ENCODE measurements at places on chromosomes 7 and 10.

DNA sequence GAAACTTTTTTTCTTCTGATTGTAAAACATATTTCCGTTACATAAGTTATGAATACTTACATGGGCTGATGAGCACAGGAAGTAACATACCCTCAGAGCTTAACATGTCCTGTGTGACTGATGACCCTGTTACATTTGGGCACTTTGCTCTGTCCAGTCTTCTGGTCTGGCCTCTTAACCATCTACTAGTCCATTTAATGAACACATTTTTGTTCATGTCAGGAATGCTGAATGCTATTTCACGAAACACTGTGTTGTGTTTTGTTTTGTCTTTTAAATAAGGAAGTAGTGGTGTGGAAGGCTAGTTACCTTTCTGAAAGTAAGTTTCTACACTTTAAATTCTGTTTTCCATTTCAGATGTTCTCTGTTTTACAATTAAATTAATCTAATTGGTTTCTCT, 77.7 kb downstream of the RBM33 start:
- no peak for DNase-seq

GRCh38 chr7:6284461-6285360, 12.3 kb upstream of the CYTH3 start:
- no peak for DNase-seq

- DNase-seq: no peak
Observed at GRCh38 chr10:132266594-132267161, 41.1 kb downstream of the STK32C start.

DNA sequence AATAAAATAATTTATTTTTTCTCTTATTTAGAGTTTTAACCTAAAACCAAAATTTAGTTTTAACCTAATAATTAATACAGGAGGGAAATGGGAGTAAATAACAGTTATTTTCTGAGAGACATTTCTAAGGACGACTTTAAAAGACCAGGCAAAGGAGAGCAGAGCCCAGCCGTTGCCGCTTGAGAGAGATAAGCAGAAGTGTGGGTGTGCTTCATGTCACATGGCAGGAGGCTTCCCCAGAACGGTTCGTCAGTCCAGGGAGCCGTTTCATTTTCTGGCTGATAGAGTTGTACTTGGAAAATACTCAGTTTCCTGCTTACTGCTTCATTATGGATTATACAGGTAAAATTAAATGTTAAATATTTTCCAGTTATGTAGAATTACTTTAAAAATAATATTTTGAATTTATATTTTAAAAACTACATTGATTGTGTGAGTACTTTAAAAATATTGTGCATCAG, 61.4 kb downstream of the ST7 start:
- no peak for DNase-seq

GRCh38 chr10:83190614-83191013, 948.7 kb upstream of the GHITM start:
- no peak for DNase-seq

DNA sequence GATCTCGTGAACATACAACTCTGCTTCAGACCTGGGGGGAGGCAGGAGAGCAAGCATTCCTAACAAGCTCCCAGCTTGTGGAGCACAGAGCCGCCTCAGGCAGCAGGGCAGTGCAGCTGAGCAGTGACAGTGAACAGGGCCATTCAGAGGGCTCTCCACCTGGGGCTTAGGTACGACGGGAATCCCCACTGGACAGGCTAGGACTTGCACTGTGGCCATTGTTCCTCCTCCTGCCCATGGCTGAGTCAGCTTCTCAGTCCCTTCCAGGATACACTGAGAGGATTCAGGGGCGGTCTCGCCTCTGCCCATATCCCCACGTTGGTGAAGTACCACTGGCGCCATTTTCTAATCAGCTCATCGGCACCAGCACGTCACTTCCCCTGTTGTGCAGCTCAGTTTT, 71.1 kb downstream of the FIGNL1 start:
- no peak for DNase-seq

DNA sequence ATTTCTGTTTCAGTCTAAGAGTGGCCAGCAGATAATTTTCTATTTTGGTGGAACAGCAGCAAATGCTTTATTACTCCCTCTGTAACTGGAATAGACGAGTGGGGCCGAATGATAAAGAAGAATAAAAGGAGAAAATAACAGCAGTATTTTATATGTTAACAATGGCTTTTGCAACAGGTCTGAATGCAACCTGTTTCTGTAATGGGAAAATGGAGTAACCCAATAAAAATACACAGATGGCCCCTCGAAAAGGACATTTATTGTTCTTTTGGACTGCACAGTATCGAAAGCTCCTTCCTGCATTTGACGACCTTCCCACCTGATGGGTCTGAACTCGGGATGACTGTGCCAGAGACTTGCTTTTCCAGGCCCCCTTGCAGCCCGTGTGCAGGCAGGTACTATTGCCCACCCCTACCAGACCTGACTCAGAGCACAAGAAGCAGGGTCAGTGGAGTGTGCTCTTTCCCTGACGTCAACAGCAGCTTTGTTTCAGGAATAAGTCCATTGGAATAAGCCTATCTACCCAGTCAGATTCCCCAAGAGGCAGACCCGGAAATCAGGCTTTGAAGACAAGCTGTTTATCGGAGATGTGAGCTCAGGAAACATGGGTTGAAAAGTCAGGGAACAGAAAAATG, 306.5 kb upstream of the NEBL start:
- DNase-seq: no peak

DNA sequence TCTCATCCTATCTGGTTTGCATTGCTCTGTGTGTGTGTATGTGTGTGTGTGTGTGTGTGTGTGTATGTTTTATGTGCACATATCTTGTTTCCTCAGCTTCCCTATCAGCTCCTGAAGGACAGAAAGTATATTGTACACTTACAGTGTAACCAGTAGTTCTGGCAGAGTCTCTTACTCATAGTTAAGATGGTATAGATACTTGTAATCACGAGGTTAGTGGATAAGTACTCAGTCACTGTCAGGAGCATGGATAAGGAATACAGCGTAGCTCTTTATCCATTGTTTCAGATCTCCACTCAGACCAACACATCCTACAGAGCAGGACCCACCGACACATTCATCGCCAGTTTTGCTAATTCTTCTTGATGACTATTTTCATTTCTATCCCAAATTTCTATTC, 275.0 kb downstream of the TSPAN12 start:
- DNase-seq: no peak

GRCh38 chr10:71344993-71345480, 26.0 kb downstream of the SLC29A3 start:
- DNase-seq: no peak

DNA sequence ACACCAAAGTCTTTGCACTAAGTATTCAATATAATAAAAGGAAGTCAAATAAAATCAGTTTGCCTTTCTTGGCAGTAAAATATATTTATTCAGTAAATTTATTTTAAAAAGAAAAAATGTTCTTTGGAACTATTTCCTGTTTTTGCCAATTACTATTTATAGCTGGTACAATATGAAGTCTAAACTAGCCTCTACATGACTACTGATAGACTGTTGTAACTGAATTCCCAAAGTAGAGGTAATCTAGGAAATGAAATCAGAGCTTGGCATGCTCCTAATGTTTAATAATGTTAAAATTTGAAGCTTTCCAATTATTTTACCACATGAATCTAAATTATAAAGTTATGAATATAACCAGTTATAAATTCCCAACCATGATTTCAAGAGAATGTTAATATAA, 385.5 kb downstream of the SEMA3D start:
- DNase-seq: no peak

DNA sequence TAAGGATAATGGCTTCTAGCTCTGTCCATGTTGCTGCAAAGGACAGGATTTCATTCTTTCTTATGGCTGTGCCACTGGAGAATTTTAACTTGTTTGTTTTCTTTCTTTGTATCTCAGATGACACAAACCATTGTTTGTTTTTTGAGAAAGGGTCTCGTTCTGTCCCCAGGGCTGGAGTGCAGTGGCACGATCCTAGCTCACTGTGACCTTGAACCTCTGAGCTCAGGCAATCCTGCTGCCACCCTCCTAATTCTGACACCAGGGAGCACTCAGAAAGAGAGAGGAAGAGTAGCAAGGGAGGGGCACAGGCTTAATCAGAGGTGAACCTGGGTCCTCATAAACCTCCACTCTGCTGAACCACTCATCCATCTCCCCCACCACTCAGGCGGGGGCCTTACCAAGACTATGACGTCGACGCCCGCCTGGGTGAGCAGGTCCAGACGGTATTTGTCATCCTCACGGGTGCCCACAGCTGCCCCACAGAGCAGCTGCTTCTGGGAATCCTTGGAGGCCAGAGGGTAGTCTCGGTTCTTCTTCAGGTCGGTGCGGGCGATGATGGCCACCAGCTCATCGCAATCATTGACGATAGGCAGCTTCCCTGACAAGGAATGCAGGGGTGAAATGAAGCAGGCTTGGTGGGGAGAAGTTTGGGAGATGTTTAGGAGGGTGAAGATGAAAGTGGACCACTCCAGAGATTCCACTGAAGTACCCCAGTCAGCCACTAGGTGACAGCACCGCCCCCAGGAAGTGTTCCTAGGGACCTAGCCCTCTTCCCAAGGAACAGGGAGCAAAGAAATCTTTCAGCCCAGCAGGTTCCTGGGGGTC, 11.6 kb downstream of the IMPDH1 start:
- DNase-seq: no peak

DNA sequence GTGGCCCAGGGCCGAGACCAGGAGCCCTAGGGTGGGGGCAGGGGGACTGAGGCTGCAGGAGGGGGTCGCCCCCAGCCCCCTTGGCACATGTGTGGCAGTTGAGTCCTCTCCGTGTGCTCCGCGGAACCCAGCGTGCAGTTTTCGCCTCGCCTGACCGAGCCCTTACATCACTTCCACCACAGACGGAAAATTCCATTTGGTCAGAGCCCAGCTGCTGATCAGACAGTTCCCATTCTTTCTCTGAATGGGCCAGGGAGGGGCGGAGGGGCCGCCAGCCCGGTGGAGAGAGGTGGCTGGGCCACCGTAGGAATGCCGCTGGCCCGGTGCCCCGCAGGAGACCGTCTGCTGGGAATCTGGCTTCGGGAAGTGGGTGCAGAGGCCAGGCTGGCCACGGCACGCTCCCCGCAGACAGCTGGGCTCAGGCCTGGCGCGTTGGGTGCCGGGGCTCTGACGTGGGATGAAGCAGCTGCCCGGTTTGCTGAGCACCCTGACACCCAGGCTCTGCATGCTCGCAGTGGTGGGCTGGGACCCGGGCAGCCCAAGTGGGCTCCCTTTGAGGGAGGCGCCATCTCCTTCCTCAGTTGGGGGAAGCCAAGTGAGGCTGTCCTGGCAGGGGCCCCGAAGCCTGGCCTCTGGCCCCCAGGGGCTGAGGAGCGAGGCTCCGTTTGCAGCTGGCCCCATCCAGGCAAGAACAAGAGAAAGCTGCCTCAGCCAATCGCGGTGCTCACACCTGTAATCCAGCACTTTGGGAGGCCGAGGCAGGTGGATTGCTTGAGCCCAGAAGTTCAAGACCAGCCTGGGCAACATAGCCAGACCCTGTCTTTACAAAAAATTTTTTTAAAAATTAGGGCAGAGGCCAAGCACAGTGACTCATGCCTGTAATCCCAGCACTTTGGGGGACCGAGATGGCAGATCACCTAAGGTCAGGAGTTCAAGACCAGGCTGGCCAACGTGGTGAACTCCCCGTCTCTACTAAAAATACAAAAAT, 9.9 kb downstream of the TTYH3 start:
- DNase-seq: no peak

GRCh38 chr10:78053211-78053868, 19.7 kb downstream of the RPS24 start:
- no peak for DNase-seq

- no peak for DNase-seq
Observed at GRCh38 chr10:80760914-80761371, 223.2 kb downstream of the SH2D4B start.

DNA sequence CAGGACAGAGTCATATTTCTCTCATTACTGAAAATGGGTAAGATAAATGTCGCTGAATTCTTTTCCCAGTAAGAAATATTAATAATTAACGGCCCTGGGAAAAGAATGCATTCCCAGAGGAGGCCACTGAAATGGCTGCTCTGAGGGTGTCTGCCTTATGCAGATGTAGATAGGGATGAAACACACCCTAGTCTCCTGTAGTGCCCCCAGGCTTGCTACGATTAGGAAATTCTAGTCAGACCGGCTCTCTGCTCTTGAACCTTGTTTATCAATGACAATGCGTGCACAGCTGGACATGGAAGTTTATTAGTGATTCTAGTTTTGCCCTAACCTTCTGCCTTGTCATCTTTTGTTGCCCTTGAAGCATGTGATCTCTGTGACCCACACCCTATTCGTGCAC, 291.1 kb downstream of the ZNF248 start:
- DNase-seq: no peak

GRCh38 chr10:93995598-93996271, 2.0 kb downstream of the PLCE1 start:
- no peak for DNase-seq

GRCh38 chr10:116465546-116465945, 37.9 kb downstream of the PNLIPRP3 start:
- DNase-seq: no peak

- no peak for DNase-seq
Observed at GRCh38 chr10:97020452-97021400, 165.0 kb downstream of the SLIT1 start.

GRCh38 chr10:27819781-27820531, 74.3 kb upstream of the MKX start:
- no peak for DNase-seq

GRCh38 chr10:71769279-71769823, 4.0 kb downstream of the VSIR start:
- DNase-seq: no peak

DNA sequence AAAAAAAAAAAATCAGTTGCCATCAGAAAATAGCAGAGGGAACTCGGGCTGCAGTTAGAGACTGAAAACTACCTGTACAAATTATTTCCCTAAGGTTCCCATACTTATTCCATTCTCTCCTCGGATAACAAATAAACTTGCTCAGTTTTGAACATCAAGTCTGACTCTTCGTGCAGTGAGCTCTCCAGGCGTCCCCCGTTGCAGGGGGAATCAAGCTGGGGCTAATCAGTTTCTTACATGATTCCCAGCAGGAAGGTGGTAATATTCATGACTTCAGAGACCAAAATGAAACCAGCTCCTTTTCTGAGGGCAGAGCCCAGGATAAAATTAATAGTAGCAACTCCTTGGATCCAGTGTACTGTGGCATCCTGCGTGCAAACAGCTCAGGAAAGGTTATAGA, 135.3 kb downstream of the FRMD4A start:
- no peak for DNase-seq

DNA sequence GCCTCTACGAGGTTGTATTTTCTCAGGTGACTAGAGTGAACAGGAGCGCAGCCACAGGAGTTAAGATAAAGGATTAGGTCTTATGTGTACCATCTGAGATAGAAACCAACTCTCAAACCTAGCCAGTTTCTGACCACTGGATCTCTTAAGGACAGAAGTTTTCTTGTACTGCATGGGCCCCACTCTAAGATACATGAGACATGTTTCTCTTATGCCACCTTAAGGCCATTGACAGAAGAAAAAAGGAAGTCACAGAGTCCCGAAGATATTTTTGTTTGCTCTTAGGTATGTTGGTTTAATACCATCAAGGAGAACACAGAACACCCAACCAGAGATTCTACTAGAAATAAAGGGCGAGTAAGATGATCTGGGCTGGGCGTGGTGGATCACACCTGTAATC, 335.8 kb downstream of the FRMD4A start:
- DNase-seq: no peak

- no peak for DNase-seq
Observed at GRCh38 chr7:30936650-30937245, 25.1 kb downstream of the AQP1 start.

Data from activated CD8-positive, alpha-beta memory T cell treated with anti-CD3 and anti-CD28 coated beads for 1 hour (primary cell).